SIG-M5 (cell line): ENCODE measurements at places on chromosomes 12 and 14.

DNA sequence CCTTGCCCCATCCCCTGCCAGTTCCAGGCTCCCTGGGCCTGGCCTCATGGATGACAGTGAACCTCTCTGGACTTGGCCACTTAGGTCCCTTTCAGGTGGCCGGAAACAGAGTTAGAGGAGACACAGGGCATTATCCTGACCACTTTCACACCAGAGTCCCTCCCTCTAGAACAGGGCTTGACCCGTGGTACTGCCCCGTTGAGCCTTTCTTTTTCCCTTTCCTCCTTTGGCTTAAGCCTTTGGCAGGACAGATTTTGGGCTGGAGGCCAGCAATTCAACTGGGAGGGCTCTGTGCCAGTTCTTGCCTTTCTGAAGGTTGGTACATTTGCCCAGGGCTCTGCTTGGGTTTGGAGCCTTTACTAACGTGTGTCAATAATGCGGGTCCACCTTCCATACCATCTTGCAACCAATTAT lies 22.8 kb downstream of the TPCN1 start:
- no peak for DNase-seq

- peak; percentile 96 for DNase-seq
Observed at GRCh38 chr12:949453-950191, at the start of gene RAD52. TSS of gene RAD52 (minus strand) at chr12:949694. CDS start at chr12:933058, 16,636 bp downstream.

DNA sequence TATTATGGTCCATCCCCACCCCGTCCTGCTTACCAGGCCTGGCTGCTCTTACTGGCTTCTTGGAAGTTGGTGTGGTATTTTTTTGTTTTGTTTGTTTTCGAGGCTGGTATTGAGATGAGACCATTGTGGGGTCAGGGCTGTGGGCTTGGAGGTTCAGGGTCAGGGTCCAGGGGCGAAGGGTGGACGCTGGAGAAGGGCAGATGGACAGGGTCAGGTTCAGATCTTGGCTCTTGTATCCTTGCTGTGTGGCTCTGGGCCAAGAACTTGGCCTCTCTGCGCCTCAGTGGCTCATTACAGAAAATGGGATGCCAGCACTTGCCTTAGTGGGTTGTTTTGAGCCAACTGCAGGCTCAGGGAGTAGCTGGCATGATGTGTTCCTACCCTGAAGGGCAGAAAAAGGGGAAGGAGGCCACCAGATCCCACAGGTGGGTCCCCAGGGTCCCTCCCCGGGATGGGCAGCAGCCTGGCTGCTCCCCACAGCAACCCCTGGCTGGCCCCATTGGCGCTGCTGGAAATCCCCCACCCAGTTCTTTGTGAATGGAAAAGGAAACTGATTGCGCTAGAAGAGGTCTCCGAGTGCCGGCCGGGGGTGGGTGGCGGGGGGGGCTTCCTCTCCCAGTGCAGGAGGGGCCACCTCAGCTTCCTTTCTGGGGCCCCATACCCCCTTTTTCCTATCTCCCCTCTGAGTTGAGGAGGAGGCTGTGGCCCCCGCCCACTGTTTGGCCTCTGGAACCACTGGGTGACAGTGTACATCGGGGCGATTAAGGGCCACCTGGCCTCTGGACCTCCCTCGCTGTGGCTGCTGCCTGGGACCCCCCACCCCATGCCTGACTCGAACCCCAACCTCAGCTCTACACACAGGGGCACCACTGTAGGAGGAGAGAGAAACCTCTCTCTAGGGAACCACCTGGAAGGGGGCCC lies 25.0 kb downstream of the SH2B3 start:
- DNase-seq, result no peak

GRCh38 chr12:103799857-103800771 lies 40.9 kb downstream of the NT5DC3 start:
- peak; percentile 54 for DNase-seq

- DNase-seq, result no peak
Observed at GRCh38 chr14:93007225-93007997, 84.5 kb downstream of the CHGA start.

DNA sequence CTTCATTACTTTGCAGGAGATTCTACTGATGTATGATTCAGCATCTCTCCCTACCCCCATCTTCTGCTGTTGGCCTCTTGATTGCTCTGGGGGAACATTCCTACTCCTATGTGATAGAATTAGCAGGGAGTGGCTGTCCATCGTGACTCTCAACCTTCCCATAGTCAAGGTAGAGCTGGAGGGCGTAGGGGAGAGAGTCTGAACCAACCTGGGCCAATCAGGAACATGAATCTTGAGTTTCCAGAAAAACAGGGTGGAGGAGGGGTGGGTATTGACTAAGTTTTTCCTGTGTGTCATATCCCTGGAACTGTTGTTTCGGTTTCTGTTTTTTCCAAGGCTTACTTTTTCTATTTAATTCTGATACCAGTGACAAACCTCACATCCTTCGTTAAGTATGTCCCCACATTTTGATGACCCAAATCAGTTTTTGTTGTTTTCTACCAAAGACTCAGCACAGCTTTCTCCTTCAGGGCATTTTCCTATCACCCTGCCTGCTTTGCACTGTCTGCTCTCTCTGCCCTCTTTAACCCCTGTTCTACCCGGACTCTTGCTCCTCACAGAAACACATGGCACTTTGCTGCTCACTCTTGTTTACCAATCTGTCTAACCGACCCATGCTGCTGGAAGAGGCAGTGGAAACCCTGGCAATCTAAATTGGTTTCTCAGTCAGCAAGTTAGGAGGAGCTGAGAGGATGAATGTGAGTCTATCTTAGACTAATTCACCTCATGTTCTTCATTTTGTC lies 1428.3 kb downstream of the AACS start:
- DNase-seq, result no peak

- DNase-seq, result no peak
Observed at GRCh38 chr12:107351713-107352112, 258.4 kb upstream of the CRY1 start.

DNA sequence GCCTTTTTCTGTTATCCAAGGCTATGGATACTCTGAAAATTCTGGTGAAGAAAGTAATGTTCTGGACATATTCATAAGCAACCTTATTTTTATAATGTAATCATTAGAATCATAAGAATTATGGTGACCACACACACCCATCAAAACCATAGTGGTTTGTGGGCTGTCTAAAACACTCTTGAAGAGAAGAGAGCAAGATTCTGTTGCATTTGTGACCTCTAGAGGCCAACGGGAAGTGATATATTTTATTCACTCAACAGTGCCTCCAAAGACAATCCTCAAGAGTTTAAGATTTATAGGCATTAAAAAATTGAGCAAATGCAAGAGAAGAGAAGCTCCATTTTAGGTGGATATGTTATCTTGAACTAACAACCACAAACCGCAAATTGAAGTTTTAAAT lies 68.5 kb upstream of the LGR5 start:
- DNase-seq, result no peak

GRCh38 chr12:93921521-93921920 lies 226.9 kb upstream of the PLXNC1 start:
- no peak for DNase-seq

DNA sequence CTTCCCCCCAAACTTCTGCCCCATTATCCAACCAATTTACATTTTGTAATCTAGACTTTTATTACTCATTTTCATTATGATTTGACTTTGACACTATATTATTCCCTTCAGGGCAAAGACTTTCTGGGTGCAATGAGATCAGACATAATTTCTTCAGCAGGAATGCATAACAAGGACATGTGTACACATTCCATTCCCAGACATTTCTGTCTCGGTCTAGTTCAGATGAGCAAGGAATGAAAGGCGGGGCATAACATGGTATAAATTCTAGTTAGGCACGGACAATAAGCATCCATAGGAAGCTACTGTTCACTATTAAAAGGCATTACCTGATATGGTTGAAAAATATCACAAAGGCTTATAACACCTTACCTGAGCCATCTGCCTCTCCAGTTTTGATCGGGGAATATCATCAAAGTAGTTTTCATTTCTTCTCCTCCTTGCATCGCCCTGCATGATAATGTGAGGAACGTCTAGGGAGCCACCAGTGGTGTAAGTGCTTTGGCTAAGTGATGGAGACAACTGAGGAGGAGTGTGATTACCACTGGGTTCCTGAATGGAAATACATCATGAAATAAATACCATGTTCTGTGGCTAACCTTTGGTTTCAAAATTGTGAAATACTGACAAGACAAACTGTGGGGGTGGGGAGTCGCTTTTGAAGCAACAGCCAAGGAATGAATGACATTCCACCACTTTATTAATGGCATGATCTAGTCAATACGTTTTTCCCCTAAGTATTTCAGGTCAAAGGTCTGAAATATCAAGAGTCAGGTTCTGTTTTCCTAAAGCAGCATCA lies 183.9 kb downstream of the APAF1 start:
- DNase-seq, result no peak

DNA sequence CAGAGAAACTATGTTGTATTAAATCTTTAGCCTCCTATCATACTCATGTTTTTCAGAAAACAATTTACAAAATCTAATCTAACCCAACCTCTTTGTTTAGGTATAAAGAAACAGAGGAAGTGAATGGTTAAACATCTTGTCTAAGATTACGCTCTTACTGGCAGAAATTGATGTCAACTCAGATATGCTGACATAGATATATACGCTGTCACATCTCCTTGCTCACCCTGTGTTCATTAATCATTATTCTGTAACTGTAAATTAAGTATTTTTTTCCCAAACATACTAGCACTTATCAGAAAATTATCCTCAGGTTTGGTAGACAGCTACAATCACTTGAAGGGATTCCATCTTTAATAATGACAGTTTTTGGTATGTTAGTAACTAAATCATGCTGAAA lies 1127.6 kb upstream of the SEL1L start:
- no peak for DNase-seq

DNA sequence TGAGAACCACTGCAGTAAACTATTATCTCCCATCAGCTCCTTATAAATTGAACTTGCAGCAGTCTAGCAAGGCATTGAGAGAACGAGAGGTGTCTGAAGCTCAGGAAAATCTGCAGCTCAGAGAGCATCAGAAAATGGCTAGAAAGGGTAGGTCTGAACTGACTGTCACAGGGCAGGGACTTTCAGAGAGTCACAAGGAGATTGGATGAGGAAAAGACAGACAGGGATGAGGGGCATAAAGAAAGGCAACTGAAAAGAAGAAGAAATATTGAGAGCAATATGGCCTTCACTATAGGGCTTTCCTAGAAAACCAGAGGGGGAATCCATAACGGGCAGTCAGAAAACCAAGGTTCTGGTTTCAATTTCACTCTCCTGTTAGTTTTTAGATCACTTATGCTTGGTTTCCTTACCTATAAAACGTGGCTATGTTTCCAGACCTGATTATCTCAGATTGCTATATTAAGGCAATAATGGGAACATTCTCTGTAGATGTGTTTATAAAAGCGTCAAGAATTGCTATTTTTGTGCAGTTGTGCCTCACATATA lies 40.9 kb downstream of the PDE6H start:
- no peak for DNase-seq

DNA sequence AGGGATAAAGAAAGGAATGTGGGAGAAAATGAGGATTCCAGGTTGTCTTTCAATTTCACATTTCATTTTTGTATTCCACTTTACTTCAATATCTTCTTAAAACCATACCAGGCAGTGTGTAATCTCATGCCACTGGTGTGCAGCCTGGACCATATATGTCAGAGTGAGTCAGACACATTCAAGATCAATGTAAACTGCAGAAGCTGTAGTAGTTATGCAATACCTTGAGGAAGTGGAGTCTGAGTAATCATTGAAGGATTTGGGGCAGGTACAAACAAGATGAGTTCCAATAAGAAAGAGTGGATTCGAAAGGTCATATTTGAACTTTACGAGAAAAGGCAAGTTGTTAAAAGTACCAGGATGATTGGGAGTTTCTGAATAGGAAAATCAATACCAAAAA lies 14.1 kb downstream of the PLCZ1 start:
- no peak for DNase-seq

DNA sequence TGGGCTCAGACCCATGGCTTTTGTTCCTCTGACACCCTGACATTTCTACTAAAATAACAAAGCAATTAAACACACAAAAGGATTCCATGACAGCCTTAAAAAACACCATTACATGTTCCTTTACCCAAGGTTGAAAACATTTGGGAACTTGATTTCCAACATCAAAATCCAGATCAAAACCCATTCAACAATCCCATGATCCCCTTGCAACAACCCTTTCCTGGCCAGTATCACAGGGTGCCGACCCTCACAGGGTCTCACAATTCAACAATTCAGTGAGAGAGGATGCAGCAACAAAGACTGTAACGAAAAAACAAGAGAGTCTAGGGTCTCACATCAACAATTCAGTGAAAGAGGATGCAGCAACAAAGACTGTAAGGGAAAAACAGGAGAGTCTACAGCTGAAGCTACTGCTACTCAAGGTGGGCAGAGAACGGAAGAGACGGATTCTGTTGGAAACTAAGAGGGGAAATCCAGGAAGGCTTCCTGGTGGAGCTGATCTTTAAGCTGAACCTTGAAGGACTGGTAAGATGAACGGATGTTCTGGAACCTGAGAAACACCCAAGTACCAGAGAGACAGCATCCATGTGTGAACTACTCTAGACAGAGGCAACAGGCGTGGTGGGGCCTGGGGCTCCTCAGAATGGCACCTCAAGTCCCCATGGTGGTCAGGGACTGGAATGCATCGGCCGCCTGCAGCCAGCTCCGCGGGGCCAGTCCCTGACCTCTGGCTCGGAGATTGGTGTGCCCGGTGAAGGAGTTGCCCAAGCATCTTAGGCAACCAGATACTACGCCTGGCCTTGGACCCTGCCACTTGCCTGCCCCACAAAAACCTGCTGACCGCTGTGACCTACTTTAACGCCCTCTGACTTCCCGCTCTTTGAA lies 22.7 kb upstream of the ZFP36L1 start:
- no peak for DNase-seq

DNA sequence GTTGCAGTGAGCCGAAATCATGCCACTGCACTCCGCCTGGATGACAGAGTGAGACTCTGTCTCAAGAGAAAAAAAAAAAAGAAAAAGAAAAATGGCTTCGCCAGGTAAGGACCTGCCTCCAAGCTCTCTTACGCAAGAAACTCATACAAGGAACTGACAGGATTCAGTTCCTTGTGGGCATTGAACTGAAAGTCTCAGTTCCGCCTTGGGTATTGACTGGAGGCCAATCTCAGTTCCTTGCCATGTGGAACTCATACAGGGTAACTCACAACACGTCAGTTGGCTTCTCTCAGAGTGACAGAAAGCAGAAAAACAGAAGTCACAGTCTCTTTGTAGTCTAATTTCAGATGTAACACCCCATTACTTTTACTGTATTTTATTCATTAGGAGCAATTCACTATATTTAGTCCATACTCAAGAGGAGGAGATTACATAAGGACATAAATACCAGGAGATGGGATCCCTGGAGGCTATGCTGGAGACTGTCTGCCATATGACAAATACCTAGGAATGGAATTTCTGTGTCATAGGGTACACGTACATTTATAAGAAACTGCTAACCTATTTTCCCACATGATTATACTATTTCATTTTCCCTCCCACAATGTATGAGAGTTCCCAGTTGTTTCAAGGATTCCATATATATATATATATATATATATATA lies 11.4 kb upstream of the NOPCHAP1 start:
- peak; percentile 93 for DNase-seq

DNA sequence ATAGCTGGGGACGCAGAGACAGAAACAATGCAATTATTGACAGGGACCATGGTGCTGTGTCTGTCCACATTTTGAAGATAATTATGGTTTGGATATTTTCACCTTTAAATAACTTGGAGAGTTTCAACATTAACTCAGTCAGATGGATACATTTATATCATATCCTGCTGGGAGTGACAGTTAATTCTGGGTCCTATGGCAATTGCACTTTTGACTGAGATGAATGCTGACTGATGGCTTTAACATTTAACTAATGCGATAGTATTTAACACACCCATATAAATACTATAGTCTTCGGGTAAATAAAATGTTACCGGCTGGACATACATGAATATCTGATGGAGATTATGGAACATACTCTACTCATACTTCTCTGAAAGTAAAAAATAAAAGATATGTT lies 118.3 kb downstream of the LRRK2 start:
- no peak for DNase-seq
